ENCODE measurements at places on chromosomes 5 and 9. TPM values are rescaled to one million over a fixed set of nuclear protein-coding genes. Genes with fewer than 3 reads are reported as not detected.

DNA sequence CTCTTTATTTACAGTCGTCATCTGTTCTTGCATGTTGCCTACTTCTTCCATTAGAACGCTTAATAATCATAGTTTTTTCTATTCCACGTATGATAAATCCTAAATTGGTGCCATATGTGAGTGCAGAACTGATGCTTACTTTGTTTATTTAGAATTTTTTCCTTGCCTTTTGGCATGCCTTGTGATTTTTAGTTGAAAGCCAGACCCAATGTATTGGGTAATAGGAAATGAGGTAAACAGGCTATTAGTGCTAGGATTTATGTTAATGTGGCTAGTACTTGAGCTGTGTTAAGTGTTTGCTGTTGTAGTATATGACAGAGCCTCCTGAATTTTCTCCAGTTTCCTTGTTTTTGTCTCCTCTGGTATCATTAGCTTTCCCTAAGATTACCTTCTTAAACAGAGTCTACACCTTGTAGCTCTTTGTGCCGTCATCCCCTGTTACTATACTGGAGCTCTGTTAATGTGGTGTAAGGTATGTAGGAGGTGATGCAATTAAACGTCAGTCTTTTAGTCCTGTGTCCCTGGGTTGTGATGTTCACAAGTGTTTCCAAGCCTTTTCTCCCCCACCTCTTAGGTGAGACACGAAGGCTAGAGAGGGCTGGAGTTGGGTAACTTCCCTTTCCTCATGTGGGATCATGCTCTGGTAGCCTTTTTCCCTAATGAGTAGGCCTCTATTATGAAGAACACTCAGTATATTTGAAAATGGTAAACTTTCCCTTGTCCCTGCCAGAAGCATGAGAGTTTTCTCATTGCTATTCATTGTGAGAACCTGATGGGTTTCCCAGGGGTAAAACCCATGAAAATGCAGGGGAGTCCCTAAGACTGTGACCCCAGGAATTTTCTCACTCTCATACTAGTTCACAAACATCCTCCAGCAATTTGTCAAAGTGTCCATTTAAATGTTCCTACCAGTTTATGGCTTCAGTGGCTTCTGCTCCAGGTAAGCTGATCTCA is 21.2 kb downstream of the SPATA31D3 start:
- DNase-seq, result peak; percentile 2

GRCh38 chr5:173198049-173198448 is 37.0 kb downstream of the NKX2-5 start:
- no peak for DNase-seq

- DNase-seq, result no peak
These were observed 87.9 kb downstream of the NUDT12 start for GRCh38 chr5:103474677-103475076.

The KIF4B gene
- not detected for polyA plus RNA-seq

GRCh38 chr9:112341730-112342129 is 8.3 kb upstream of the PTBP3 start:
- no peak for DNase-seq

DNA sequence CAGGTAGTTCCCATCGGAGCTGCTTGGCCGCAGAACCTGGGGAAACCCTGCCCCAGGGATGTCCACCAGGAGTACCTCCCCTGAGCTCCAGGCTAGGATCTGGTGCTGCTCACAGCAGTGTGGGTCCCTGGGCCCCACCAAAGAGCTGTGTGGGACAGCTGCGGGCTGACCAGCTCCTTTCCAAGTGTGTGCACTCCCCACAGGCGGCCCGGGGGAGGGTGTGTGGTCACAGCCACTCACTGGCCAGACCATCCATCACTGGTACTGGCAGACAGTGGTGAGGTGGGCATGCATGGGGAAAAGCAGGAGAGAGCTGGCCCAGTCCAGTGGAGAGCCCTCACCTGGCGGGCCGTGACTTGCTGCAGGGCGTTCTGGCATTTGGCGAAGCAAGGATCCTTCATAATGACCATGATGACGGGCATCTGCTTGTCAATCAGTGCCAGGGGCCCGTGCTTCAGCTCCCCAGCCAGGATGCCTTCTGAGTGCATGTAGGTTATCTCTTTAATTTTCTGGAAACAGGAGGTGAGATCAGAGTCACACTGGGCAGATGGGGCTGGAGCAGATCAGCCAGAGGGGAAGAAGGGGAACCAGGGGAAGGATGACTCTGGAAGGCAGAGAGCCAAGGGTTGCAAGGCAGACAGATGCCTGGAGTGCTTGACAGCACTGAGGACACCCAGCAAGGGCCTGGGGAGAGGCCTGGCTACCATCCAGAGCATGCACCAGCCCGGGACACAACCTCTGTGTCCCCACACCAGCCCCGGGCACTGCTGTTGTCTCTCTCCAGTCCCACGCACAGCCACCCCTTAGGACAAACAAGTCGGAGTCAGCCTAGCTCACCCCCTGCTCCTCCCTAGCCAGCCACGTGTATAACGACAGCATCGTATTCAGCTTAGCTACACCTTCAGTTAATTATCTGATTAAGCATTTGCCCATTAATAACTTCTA is 12.8 kb upstream of the MAPK9 start:
- no peak for DNase-seq

The ZFP37 gene
- polyA plus RNA-seq, result 1.7 TPM

The SPTLC1 gene
- polyA plus RNA-seq, result 117 TPM

DNA sequence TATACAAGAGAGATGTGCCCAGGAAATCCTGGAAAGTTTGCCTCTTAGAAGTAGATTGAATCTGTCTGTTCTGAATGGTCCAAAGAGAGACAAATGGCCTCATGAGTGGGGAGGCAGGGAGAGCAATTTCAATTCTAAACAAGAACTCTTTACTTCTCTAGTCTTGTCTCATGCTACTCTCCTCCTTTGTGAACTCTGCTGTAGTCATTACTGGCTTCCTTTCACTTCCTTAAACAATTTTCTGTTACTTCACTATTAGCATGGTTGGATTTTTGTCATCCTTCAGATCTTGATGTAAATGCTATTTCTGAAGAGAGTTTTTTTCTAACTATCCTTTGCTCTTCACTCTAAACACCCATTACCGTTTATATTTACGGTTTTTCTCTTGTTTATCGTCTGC is 54.0 kb upstream of the GRIN3A start:
- DNase-seq, result no peak

DNA sequence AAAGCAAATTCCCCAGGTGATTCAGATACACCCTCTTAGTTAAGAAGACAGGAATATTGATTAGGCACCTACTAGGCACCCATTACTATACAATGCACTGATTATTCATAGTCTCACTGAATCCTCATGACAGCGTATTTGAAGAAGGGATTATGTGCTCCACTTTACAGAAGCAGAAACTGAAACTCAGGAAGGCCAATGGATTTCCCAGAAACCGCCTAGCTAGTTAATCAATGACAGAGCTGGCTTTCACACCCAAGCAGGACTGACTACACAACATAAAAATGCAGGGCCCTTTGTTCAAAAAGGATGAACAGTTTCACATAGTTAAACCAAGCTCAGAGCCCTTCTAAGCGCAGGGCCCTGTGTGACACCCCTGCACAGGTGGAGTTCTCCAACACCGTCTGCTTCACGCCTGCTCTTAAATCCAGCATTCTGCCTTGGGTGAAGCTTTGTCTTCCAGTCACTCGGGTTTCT is 117.3 kb downstream of the TTLL11 start:
- DNase-seq, result no peak

- DNase-seq, result no peak
These were observed 77.3 kb downstream of the LRSAM1 start for GRCh38 chr9:127528422-127529251.

DNA sequence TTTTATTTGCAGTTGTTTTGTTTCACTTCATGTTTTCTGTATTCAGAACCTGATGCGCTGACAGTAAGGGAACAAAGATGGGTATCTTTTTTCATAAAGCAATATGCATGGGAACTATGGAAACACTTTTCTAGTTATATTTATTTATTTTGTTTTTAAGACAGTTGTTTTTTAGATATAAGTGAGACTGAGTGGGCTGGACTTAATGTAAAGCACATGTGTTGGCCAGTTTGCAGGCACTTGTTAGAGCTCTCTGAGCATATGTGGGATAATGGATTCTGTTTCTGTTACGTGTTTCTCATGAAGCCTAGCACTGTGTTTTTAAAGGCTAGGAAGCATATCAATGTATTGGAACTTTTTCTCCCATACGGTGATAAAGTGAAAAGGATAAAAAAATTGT is 164.1 kb downstream of the PRR16 start:
- DNase-seq, result no peak

The FBXO4 gene
- 6.6 TPM for polyA plus RNA-seq

GRCh38 chr5:111132076-111132475 is 39.9 kb downstream of the WDR36 start:
- DNase-seq, result no peak

DNA sequence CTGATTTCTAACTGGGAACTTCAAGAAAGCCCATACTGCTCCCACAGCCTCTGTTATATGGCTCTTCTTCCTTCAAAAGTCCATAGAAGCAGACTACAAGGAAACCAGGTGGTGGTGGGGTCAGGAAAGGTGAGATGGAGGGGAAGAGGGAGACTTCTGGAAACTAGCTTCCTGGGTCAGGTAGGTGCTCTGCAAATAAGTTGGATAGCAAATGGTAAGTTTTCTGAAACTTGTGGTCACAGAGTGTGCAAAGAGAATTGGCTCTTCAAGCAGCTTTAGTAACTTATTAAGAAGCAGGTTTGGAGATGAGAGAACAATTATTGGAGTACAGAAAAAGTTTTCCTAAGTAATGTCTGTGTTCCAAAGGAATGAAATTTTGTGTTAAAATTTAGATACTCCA is 316.9 kb downstream of the ADGRV1 start:
- no peak for DNase-seq

The MEIKIN gene
- not detected for polyA plus RNA-seq

The ZNF484 gene
- 4.1 TPM for polyA plus RNA-seq

The LHX6 gene
- not detected for polyA plus RNA-seq

- DNase-seq, result no peak
These were observed 33.5 kb upstream of the APC start for GRCh38 chr5:112703866-112704820.

The CBY3 gene
- not detected for polyA plus RNA-seq

GRCh38 chr5:15334551-15335266 is 165.3 kb upstream of the FBXL7 start:
- no peak for DNase-seq

- DNase-seq, result no peak
These were observed 15.0 kb downstream of the ICE1 start for GRCh38 chr5:5437227-5438172.

The CAMK4 gene
- polyA plus RNA-seq, result 3.2 TPM

DNA sequence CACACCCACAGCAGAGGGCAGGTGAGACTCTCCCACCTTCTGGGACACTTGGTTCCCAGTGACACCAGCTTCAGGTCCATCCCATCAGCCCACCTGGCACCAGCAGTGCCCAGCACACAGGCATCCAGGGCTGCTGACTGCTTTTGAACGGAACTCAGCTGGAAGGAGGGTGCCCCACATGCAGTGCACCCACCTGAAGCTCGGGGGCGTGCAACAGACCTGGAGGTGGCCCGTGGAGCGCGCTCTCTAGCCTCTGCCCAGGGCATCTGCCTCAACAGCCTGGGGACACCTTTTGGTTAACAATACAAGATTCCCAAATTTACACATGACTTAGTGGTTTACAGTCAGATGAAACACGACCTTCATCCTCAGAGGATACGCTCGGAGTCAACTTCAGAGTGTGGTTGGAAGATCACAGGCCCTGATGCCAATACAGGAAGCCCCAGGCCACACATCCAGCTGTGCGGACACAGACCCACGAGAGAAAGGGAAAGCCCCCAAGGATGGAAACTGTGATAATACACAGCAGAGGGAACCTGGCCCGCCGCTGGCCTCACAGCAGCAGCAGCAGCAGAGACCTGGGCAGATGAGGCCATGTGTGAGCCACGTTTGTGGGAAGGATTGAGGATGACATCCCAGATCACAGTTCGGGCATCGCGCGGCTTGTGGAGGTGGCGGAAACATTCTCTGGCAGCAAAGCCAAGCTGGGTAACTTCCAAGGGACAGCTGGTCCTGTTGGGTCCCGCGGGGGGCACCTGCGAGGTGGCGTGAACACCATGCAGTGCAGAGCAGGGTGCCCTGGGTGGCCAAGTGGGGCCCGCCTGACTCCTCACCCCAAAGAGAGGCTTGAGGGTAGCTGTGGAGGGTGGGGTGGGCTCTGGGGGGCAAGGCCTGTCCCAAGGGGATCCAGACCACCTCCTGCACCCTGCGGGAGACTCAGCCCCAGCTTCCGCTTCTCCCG is 64.0 kb downstream of the SECISBP2 start:
- DNase-seq, result no peak

The FOXD4L3 gene
- not detected for polyA plus RNA-seq
